Heart left ventricle (tissue), 16 donors: ENCODE measurements at places on chromosomes 7 and 10.

DNA sequence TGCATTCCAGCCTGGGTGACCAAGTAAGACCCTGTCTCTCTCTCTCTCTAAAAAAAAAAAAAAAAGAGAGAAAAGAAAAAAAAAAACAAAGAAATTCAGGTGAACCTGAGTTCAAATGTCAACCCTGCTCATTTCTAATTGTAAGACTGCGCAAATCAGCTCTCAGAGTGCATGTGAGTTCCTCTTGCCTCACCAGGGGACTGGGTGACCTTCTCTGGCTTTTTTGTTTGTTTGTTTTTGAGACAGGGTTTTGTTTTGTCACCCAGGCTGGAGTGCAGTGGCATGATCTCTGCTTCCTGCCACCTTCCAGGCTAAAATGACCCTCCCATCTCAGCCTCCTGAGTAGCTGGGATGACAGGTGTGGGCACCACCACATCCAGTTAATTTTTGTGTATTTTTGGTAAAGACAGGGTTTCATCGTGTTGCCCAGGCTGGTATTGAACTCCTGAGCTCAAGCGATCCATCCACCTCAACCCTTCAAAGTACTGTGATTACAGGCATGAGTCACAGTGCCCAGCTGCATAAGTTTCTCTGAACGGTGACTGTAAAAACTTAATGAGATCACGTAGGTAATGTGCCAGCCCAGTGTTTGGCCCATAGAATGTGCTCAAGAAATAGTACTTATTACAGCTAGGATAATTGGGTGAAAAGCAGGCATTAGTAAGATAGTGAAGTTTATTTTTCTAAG is 45.3 kb upstream of the BAMBI start:
- DNase-seq, result no peak

- DNase-seq, result no peak
Observed at GRCh38 chr7:139591550-139592195, 68.2 kb downstream of the CLEC2L start.

GRCh38 chr7:32869716-32870115 is 21.8 kb downstream of the KBTBD2 start:
- DNase-seq, result no peak

- DNase-seq, result no peak
Observed at GRCh38 chr7:99146979-99147378, 3.1 kb upstream of the SMURF1 start.

DNA sequence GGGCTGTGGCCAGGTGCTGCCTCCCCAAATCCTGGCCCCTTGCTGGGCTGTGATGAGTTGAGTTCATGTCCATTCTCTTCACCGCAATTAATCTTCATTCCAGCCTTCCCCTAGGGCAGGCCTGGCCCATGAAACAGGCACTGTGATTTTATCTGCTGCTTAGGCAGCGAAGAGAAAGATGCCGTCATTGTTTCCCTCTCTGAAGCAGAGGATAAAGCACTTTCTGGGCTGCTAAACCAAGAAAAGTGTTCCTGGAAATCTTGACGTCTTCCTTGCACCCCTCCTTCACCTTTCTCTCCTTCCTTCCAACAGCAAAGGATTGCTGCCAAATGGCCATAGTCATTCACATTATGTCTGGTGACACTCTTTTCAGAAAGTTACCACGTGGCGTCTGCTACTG is 265.9 kb downstream of the ZEB1 start:
- no peak for DNase-seq

- DNase-seq, result no peak
Observed at GRCh38 chr7:28128608-28129007, 52.0 kb downstream of the JAZF1 start.

DNA sequence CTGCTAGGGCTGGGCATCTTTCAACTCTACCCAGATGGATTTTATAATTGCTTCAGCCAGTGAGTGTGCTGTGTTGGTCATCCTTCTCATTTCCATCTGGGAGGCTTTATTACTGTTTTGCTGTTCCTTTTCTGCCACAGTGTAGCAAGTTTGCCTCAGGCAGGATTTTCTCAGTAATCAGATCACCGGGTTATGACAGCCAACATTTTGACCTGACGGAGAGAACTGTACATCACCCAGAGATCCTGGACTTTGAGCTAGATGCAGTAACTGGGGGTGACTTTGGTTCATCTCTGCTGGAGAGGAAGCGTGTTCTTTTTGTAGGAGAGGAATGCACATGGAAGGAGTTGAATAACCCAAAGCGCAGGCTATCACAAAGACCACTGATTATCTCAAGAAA is 111.8 kb upstream of the AGR3 start:
- DNase-seq, result no peak

DNA sequence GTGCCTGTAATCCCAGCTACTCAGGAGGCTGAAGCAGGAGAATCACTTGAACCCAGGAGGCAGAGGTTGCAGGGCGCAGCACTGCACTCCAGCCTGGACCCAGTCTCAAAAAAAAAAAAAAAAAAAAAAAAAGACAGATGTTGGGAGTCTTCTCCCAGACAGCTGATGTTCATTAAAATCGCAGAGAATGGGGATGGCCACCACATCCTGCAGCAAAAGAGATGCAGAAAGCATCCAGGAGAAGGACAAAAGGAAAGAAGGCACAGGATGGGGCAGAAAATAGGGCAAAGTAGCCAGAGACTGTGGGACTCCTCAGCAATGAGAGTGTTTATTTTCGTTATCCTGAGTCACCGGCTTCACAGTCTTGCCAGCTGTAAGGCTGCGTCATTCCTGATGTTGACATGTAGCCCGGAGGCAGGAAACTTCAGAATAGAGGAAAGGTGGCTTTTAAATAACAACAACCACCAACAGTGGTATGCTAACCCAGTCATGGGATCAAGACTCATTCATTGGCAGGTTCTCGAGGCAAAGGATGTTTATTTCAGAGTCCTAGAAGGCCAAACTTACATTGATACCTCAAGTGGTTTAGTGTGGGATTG is 149.5 kb upstream of the SVIL start:
- DNase-seq, result peak; percentile 61

- DNase-seq, result no peak
Observed at GRCh38 chr10:12629767-12630165, 280.4 kb downstream of the CAMK1D start.

- no peak for DNase-seq
Observed at GRCh38 chr10:78193189-78193588, 159.5 kb downstream of the RPS24 start.

DNA sequence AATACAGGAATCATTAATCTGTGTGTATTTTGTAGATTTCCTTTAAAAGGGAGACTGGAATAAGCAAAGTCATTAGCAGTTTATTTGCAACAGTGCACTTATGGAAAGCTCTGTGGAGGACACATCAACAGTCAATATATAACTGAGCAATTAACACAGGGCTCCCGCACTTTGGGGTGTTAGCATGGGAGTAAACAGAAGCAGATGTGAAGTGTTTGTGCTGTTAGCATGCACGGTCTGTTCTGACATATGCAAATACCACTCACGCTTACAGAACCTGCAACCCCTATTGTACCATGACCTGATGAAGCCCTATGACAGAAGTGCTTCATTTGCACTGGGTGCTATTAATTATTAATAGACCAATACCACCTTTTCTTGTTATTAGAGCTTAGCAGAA is 118.9 kb downstream of the PPP1R3A start:
- DNase-seq, result no peak

GRCh38 chr10:103855424-103855823 is at the start of gene SH3PXD2A:
SH3PXD2A (minus strand) TSS chr10:103855576; CDS start chr10:103855266, 310 bp downstream.
- peak; percentile 67 for DNase-seq

DNA sequence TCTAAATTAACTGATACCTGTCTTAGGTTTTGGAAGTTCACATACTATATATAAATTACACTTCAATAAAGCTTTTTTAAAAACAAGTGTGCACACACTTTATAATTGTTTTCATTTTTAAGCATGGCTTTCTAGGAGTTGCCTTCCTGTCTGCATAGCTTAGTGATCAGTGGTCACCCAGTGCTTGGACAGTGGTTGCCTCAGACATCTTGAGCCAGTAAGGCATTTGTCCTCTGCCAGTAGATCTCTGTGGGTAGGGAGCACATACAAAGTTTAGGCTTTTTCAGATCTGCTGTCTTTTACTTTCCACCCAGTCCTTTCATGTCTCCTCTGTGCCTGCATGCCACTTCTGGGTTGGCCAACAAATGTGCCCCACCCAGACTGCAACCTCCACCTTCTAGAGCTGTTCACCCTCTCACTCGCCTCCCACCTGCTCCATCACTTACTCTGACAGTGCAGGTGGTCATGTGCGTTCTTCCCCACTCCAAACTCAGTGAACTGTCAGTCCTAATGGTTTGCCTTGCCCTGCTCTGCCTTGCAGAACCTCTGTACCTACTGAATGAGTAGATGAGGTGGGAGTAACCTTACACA is 31.7 kb downstream of the TPST1 start:
- DNase-seq, result no peak

DNA sequence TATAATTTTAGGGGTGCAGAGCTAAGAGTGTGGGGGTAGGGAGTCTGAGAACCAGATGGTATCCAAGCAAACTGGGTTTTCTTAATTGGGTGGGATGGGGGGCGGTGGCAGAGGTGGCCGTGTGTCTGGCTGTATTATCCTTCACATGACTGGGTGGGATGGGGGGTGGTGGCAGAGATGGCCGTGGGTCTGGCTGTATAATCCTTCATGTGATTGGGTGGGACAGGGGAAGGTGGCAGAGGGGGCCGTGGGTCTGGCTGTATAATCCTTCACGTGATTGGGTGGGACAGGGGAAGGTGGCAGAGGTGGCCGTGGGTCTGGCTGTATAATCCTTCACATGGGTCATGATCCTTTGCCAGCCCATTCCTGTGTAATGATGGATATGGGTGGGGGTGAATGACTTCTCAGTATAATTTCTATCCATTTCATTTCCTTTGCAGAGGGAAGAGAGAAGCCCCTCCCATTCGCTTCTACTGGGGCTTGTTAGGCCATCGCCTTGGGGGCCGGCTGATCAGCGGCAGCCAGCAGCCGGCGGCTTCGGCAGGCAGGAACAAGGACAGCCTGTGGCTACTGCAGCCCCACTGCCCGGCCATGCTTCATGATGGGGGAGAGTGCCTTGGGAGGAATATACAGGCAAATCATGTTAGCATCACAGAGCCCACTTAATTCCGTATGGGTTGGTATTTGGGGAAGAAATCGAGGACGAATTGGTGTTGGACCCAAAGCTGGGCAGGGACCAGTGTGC is 179.6 kb upstream of the MKI67 start:
- DNase-seq, result no peak

- no peak for DNase-seq
Observed at GRCh38 chr10:43906490-43906889, 257.8 kb upstream of the ZNF32 start.

DNA sequence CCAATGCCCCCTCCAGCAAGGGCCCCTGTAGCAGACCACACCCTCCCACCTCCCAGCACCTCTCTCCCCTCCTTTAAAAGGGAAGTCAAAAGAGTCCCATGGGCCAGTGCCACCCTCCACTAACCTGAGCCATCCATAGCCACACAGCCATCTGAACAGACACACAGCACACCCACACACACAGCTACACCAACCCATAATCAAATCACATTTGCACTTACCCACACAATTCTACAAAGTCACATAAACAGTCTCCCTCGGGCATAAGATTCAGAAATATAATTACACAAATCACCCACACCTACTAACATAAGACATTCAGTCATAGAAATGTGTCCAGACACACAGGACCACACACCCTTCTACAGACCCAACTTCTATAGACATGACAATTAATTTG is 96.3 kb downstream of the HIF1AN start:
- DNase-seq, result no peak

- DNase-seq, result peak; percentile 64
Observed at GRCh38 chr7:141701489-141702046, 398 bp downstream of the DENND11 start.

DNA sequence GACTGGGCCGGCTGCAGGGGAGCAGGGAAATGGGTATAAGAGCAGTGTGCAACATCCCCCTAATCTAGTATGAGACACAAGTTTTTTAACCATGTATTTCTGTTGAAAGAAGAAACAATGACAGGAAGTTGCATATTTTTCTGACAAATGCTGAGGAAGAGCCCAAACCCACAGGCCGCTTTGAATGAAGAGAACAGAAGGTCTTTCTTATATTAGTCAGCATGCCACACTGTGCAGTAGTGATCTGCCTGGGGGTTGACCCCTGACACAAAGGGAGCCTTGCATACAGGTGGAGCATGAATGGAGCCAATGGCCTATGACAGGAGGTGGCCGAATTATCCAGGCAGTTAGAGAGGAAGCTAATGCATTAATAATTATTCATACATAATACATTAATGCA is 518.3 kb downstream of the PLXDC2 start:
- DNase-seq, result no peak

- DNase-seq, result no peak
Observed at GRCh38 chr10:15181576-15182156, 13.2 kb upstream of the NMT2 start.

DNA sequence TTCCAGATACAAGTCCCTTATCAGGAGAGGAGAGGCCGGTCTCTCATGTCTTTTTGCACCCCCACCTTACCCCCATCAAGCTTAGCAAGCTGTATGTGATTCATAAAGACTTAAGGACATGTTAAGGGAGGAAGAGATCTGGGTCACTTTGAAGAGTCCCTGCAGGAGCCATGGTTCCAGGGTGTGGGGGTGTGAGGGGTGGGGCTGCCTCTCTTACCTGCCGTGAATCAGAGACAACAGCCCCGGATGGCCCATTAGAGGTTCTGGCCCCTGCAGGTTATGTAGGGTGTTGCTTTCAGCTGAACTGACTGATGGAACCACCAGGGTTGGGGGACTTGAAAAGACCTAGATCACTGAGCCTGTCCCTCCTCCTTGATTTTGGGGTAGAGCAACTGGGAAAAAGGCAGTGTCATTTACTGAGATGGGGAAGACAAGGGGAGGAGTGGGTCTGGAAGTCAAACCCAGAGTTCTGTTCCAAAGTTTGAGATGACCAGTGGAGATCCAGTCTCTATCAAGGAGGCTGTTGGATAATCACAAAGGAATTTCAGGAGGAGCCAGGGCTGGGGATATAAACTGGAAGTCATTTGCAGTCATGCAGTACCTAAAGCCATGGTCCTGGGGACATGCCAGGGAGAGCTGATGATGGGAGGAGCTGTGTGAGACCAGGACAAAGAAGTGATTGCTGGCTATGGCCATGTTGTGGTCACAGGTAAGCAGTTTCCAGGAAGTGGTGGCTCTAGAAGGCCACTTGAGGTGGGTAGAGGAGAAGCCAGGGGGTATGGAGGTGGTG is 23.1 kb downstream of the ADAMTS14 start:
- DNase-seq, result no peak

DNA sequence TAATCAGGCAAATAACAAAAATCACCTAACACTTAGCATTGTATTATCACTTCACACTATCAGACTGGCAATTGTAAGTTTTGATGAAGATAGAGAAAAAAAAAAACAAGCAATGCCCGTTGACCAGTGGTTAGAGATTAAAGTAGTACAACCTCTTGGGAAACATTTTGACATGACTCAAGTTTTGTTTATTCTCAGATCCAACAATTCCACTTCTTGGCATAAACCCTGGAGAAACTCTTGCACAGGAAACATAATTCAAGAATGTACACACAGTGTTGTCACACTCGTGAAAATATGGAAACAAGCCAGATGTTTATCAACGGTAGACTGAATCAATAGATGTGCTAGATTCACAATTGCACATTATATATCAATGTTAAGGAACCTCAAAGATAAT is 37.2 kb downstream of the FRMD4A start:
- DNase-seq, result no peak

- DNase-seq, result no peak
Observed at GRCh38 chr10:13943735-13944398, 357.1 kb downstream of the PRPF18 start.

GRCh38 chr7:52700349-52700748 is 335.1 kb upstream of the POM121L12 start:
- no peak for DNase-seq

- peak; percentile 99 for DNase-seq
Observed at GRCh38 chr10:70233109-70233938, at the start of gene PPA1. PPA1 (minus strand) TSS chr10:70233429; CDS start chr10:70233327, 102 bp downstream.

- DNase-seq, result no peak
Observed at GRCh38 chr10:126058104-126058503, 161.7 kb downstream of the FANK1 start.

GRCh38 chr7:41252957-41253356 is 449.9 kb downstream of the INHBA start:
- DNase-seq, result no peak
